ENCODE measurements at places on chromosomes 6 and 20.

GRCh38 chr6:155528982-155529453 lies 73.4 kb upstream of the NOX3 start:
- DNase-seq: peak; percentile 76

DNA sequence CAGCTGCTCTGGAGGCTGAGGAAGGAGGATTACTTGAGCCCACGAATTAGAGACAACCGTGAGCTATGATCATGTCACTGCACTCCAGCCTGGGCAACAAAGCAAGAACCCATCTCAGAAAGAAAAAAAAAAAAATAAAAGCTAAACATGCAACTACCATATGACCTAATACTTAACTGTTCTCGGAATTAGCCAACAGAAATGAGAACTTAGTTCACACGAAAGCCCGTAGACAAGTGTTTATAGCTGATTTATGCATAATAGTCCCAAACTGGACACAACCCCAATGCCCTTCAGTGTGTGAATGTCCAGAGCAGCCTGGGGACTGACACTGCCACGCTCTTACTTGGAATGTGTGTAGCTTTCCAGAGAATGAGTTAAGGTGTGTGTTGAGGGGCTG lies 211.5 kb upstream of the PROKR2 start:
- DNase-seq: no peak

DNA sequence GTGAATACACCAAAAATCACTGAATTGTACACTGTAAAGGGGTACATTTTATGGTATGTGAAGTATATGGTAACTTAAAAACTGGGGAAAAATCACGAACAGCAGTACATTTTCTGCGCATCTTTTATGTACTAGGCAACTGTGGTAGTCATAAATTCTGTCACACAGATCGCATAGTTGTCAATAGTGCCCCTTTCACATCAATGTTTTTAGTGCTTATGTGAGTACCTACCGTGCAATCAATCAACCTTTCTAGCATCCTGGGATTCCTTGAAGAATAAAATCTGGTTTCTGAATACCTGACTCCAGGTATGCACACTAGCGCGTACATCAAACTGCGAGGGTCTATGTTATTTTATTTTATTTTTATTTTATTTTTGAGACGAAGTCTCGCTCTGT lies 637 bp upstream of the RPF2 start:
- no peak for DNase-seq

- no peak for DNase-seq
Measured at GRCh38 chr6:158928068-158928467, 71.9 kb downstream of the RSPH3 start.

DNA sequence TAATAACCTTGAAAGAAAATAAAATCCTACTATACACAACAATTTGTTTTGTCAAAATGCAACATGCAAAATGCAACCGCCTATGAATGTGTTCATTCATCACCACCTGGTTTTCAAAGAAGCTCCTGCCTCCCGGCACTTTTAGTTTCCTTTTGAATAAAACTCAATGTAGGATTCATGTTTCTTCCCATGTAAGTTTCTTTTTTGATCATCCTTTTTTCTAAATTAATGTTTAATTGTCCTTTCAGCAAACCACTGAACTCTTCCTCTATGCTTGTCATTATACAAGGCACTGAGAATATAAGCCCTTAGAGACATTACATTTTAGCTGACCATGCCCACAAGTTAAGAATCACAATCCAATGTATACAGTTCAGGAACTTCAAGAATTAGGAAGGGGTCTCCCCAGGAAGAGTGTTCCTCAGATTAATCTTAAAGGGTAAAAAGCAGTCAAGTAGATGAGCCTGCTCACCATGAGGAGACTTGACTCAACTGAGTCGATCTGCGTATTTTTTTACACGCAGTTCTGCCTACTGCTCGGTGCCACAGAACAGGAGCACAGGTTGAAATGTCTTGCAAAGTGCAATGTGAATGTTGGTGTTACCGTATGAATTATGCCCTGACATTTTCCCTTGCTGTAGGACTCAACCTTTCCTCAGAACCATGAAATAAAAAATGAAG lies 7.2 kb upstream of the THEMIS start:
- DNase-seq: no peak

DNA sequence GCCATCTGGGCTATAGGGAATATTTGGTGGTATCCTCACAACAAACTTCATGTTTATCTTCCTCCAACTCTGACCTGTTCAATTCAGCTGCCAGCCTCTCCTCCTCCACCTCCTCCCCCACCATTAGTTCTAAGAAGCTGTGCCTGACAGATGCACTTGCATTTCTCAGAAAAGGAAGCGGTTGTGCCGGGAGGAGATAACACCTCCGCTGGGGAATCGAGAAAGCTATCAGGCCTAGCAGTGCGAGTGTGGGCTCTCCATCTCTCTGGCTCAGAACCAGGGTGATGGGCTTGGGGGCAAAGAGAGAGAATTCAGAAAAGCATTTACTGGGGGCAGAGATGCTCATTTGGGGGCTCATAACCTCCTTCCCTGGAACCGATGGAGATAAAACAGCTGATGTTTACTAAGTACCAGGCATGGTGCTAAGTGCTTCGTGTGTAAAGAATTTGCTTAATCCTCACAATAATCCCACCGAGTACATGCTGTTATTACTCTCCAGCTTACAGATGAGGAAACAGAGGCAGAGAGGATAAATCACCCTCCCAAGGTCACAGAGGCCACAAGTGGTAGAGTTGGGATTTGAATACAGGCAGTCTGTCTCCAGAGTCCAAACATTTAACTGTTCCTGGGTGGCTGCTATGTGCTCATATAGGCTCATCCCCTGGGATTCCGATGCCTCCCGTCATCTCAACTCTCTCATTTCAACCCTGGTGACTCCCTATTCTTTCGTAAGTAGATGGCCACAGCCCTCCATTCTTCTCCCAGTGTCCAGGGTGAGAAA lies 38.3 kb downstream of the COX4I2 start:
- no peak for DNase-seq

DNA sequence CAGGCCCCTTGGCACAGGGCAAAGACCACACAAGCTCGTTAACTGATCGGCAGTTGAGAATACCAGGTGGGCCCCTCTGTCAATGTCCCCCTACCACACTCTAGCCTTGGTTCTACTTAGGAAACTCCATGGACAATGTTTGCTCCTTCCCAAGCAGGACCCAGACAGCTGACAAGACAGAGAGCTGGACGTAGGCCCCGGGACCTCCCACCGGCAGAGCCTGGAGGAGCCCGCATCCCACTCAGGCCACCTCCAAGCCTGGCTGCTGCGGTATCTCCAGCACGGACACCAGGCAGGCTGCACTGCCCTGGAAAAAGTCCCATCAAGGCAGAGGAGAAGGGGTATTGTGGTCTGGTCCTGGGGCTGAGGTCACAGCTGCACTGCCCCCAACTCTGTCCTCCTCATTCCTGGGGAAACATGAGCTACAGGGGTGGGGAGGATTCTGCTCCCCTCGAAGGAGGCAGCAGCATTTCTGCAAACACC lies 6.2 kb upstream of the GRM4 start:
- DNase-seq: no peak

DNA sequence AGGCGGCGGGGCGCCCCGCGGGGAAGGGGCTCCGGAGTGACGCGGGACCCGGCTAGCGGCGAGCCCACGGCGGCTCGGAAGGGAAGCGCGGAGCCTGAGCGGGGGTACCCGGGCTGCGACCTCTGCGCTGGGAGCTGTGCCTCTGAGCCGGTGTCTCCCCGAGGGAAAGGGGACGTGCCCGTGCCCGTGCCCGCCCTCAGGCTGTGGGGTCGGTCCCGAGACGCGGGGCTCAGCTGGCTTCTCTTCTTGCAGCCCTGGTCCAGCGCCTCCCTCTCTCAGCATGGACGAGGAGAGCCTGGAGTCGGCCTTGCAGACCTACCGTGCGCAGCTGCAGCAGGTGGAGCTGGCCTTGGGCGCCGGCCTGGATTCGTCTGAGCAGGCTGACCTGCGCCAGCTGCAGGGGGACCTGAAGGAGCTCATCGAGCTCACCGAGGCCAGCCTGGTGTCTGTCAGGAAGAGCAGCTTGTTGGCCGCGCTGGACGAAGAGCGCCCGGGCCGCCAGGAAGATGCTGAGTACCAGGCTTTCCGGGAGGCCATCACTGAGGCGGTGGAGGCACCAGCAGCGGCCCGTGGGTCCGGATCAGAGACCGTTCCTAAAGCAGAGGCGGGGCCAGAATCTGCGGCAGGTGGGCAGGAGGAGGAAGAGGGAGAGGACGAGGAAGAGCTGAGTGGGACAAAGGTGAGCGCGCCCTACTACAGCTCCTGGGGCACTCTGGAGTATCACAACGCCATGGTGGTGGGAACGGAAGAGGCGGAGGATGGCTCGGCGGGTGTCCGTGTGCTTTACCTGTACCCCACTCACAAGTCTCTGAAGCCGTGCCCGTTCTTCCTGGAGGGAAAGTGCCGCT lies 686 bp downstream of the ZGPAT start:
- peak; percentile 18 for DNase-seq

- DNase-seq: peak; percentile 32
Measured at GRCh38 chr6:56091159-56091869, 156.1 kb downstream of the COL21A1 start.

GRCh38 chr6:163179721-163180120 lies 234.8 kb upstream of the QKI start:
- DNase-seq: no peak

- DNase-seq: no peak
Measured at GRCh38 chr6:33996120-33996475, 149.8 kb downstream of the GRM4 start.

DNA sequence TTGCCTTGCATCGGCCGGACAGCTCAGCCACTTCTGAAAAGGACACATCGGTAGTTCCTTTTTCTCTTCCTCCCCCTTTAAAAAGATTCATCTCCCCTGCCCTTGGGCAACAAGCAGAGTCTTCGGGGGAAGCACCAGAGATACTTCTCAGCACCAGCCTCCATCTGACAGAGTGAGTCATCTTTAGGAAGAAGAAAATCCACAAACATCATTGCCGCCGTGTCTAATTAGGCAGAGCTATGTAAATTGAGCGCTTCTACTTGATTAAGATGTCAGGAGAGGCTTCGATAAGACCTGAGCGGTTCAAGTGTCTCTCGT lies 186.4 kb downstream of the TAF4 start:
- no peak for DNase-seq

DNA sequence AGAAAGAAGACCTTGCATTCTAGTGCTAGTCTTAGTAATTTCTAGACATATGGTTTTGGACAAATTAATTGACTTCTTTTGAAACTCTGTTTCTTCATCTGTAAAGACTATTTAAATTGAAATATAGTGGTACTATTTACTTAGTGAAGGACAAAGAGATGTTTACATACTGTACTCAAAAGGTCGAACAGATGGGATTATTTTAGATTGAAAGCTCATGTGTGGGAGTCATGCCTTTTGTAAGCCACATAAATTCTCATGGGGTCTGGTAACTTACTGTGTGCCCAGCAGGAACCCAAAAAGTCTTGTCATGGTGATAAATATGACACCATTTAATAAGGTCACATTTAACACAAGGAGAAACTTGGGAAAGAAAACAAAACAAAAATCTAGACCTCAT lies 368.2 kb upstream of the CITED2 start:
- DNase-seq: no peak

- DNase-seq: peak; percentile 13
Measured at GRCh38 chr6:28929887-28930620, 6.3 kb upstream of the TRIM27 start.

DNA sequence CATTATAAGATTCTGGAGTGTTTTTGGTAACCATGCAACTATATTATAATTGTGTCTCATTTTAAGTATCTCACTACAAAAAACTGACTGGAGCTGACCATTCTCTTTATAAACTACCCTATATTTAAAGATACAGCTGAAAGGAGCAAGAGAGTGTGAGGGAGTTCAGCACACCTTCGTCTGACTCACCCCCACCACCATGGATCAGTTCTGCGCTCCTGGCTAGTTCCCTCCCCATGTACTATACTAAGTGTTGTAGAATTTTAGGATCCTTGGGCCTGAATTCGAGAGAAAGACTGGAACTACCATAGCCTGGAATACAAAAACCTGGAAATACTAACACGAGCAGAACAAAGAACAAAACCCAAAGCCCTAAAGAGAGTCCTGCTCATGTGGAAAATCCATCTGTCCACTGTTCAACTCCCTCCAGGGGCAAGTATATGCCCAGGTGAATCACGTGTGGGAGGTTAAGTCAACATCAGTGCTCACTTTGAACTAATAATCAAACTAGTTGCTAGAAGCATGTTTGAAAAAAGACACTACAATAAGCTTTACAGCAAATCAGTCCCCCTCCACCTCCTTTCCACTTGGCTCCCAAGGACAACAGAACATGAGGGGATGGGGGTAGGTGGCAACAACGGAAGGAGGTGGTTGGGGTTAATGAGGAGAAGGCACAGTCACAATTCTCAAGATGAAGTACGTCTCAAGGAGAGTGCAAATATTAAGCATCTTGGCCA lies 46.8 kb downstream of the ELOVL5 start:
- DNase-seq: no peak

DNA sequence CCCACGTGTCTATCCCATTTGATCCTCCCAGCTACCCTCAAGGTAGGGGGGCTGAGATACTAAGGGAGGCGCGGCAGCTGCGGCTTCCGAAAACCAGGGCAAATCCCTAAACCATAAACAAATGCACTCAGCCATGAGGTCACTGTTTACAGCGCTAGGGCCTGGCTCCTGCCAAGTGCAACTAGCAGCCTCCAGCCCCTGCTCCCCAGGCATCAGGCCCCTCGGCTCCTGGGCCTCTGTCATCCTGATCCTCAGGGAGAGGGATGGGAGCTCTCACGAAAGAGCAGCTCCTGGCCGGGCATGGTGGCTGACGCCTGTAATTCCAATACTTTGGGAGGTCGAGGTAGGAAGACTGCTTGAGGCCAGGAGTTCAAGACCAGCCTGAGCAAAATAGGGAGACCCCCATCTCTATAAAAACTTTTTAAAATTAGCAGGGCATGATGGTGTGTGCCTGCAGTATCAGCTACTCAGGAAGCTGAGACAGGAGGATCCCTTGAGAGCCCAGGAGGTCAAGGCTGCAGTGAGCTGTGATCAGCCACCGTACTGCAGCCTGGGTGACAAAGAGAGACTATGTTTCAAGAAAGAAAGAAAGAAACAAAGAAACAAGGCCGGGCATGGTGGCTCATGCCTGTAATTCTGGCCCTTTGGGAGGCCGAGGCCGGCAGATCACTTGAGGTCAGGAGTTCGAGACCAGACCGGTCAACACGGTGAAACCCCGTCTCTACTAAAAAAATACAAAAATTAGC lies 42.5 kb upstream of the TLDC2 start:
- no peak for DNase-seq

- no peak for DNase-seq
Measured at GRCh38 chr6:111291336-111292259, 191.4 kb downstream of the REV3L start.

- DNase-seq: no peak
Measured at GRCh38 chr6:2155206-2155605, 90.2 kb downstream of the GMDS start.

DNA sequence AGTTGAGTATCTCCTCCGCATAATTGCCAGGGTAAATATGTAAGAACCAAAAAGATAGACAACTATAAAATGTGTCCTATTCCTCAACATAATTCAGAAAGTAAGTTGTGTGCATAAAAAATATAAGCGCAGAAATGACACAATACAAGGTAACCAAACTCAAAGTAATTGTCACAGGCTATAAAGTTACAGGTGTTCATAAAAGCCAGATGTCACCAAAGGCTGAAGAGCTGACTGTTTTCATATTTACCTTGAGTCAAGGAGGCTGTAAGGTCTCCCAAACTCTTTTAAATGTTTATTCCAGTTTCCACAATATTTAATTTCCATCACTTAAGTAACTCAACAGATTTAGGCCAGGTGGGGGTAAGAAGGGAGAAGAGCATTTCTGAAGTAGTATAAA lies 192.2 kb upstream of the MARCKS start:
- no peak for DNase-seq
